ENCODE measurements at places on chromosomes 6 and 20. TPM values are rescaled to one million over a fixed set of nuclear protein-coding genes. Genes with fewer than 3 reads are reported as not detected.

DNA sequence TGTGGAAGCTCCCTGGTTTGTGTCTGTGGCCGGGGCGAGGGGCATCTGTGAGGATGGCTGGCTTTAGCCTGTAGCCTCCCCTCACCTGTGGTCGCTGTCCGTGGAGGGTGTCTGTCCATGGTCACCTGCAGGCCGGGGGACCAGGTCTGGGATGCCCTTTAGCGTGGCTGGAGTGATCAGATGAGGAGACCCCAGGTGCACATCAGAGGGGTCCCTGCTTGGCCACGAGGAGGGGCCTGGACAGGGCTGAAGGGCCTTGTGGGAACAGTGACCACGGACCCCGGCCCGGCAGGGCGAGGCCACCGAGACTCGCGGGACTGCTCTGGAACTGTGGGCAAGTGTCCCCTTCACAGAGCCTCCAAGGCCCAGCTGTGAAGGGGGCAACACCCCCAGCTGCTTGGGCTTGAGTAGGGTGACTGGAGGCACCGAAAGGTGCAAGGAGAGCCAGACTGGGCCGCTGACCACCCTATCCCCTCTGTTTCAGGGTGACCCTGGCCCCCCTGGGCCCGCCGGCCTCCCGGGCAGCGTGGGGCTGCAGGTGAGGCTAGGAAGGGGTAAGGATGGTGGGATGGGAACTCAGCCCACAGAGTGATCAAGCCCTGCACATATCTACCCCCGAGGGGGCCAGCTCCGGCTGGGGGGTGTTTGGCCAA, 8.6 kb downstream of the COL9A3 start:
- H3K27ac ChIP-seq = no peak overlapping the region
- H3K36me3 ChIP-seq = peaks cover 29% of the 10 kb centered on the region
- DNase-seq = no peak
- no peak overlapping the region for H3K4me3 ChIP-seq

DOK5 gene
- total RNA-seq = 3.1 TPM

DNA sequence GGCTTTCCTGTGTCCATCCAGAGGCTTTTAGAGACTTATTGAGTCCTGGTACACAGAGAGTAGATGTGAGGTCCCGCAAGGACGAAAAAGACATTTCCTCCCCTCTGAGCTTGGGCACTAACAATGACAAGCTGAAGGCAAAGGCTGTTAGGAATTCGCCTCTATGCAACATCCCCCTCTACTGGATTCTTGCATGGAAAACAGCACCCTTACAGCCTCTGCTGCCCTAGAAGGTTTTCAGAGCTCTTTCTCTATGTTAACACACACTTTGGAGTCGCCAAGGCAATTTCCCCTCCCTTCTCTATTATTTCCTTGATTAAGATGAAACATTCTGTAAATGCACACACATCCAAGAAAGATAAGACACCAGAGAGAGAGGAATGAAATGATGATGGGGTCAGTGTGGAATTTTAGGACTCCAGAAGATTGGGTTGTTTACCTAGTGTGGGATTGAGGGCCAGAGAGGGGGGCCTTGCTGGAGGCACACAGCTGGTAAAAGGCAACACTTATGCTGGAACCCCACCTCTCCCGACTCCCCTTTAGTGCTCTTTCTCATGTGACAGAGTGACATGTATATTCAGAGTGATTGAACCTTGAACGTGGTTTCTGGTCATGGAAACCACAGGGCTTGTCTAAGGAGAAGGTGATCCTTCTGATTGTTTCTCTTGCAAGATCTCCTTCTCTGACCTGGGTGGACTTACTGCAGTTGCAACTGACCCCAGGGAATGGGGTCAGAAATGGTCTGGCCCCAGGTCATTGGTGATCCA, 300.7 kb downstream of the CLIC5 start:
- H3K27ac ChIP-seq = no peak overlapping the region
- H3K27me3 ChIP-seq = peaks cover 11% of the 10 kb centered on the region
- H3K36me3 ChIP-seq = no peaks in the 10 kb centered on the region
- peak; percentile 82 for DNase-seq
- no peak overlapping the region for H3K4me3 ChIP-seq
- no peaks in the 10 kb centered on the region for H3K4me1 ChIP-seq

DNA sequence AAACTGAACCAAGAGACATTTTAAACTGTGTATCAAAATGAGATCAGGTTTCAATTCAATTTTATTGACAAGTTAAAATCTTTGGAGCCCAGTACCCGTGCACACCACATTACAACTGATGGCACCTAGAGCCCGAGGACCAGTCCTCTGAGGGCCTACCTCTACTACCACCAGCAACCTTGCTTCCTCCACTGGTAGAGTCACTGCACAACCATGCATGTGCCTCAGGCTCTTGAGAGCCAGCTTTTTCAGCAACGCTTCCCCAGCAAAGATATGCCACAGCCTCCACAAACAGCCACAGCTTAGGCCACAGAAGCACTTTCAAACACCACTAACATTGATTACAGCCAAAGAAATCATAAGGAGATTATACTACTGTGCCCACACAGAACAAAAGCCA, 328.6 kb upstream of the RNF217 start:
- H3K36me3 ChIP-seq = no peaks in the 10 kb centered on the region
- no peak overlapping the region for H3K27ac ChIP-seq
- no peaks in the 10 kb centered on the region for H3K27me3 ChIP-seq
- no peak overlapping the region for H3K4me3 ChIP-seq
- DNase-seq = no peak

- no peaks in the 10 kb centered on the region for H3K4me1 ChIP-seq
- H3K4me3 ChIP-seq = no peak overlapping the region
- no peak for DNase-seq
- H3K27ac ChIP-seq = no peak overlapping the region
- H3K27me3 ChIP-seq = no peaks in the 10 kb centered on the region
- H3K36me3 ChIP-seq = no peaks in the 10 kb centered on the region
These were observed 100.5 kb downstream of the SAMD3 start for GRCh38 chr6:130122243-130122642.

OR2B6 gene
- not detected for total RNA-seq

- no peaks in the 10 kb centered on the region for H3K4me1 ChIP-seq
- peak; percentile 61 for DNase-seq
- H3K27me3 ChIP-seq = no peaks in the 10 kb centered on the region
- H3K36me3 ChIP-seq = no peaks in the 10 kb centered on the region
- no peak overlapping the region for H3K27ac ChIP-seq
- H3K4me3 ChIP-seq = peak overlapping the region; percentile 52
These were observed 111.2 kb upstream of the HIVEP1 start for GRCh38 chr6:11900662-11901598.

- no peak overlapping the region for H3K27ac ChIP-seq
- H3K4me1 ChIP-seq = no peaks in the 10 kb centered on the region
- no peak overlapping the region for H3K4me3 ChIP-seq
- no peaks in the 10 kb centered on the region for H3K36me3 ChIP-seq
These were observed 207.7 kb downstream of the TBX18 start for GRCh38 chr6:84556541-84557335.

GRCh38 chr20:31454361-31454760, 13.9 kb downstream of the DEFB123 start:
- H3K4me1 ChIP-seq = no peaks in the 10 kb centered on the region
- no peak overlapping the region for H3K4me3 ChIP-seq
- no peaks in the 10 kb centered on the region for H3K27me3 ChIP-seq
- no peak overlapping the region for H3K27ac ChIP-seq
- no peak for DNase-seq

- no peaks in the 10 kb centered on the region for H3K4me1 ChIP-seq
- no peak overlapping the region for H3K27ac ChIP-seq
- H3K27me3 ChIP-seq = peaks cover 18% of the 10 kb centered on the region
- DNase-seq = peak; percentile 78
These were observed 3.7 kb upstream of the ZSCAN23 start for GRCh38 chr6:28446818-28447511.

HNF4A gene
- 58.0 TPM for total RNA-seq

DNA sequence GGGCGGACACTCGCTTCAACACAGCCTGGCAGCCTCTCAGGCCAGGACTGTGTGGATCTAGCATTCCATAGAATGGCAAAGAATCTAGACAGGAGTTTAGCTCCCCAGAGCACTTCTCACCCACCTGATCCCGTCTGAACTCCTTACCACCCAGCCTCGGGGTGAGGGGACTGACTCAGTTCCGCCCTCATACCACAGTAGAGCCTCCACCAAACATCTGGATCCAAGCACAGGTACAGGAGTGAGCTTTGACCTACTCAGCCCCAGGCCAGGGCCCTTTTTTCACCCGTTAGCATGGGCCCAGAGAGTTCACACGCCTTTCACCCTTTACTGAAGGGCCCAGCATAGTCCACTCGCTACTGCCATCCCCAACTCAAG, 715 bp downstream of the PSMF1 start:
- no peak overlapping the region for H3K27ac ChIP-seq
- peak overlapping the region; percentile 96 for H3K4me3 ChIP-seq
- H3K27me3 ChIP-seq = no peaks in the 10 kb centered on the region
- H3K36me3 ChIP-seq = peaks cover 6% of the 10 kb centered on the region
- DNase-seq = no peak

HLA-DQA2 gene
- total RNA-seq = not detected

DNA sequence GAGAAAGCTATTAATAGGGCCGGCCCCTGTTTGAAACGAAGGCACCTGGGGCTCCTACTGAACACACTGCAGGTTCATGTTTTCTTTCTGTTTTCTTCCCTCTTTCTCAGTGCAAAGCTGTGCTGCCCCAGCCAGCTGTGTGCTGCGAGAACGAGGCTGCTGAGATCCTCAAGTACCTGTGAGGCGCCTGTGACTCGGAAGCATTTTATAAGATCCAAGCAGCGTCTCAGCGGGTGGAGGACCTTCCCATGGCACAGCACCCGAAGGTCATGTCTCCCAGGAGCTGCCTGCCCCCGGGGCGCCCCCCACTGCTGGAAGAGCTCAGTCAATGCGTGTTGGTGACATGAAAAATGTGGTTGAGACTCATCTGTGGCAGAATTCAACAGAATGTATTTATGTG, 66.3 kb downstream of the SMOC2 start:
- no peaks in the 10 kb centered on the region for H3K27me3 ChIP-seq
- H3K36me3 ChIP-seq = no peaks in the 10 kb centered on the region
- no peak overlapping the region for H3K4me3 ChIP-seq
- DNase-seq = peak; percentile 57
- H3K4me1 ChIP-seq = no peaks in the 10 kb centered on the region
- H3K27ac ChIP-seq = no peak overlapping the region

DNA sequence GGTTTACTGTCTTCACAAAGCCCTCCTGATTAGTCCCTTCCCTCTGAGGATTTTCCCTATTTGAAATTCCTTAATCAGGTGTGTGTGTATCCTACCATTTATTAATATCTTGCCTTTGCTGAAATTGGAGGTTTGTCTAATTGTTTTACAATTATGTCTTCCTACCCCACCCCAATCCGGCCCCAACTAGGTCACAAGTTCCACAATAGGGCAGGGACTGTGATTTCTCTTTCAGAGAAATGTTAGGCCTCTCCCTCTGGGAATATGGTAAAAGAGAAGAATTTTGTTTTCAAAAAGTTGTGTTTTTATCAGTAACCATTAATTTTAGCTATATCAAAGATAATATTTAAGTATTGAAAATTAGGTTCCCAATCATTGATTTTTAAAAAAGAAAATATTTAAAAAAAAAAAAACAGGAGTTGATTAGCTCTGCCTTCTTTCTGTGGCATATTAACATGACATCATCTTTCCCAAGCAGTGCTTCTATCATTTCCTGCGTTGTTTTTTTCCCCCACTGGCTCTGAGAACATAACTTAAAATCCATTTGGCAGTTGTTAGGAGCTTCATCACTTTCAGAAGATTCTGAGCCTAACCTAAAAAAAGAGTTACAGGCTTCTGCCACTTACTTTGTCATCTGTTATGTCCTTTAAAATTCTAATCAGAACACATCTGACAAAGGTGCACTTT, 36.1 kb downstream of the BLOC1S5 start:
- no peaks in the 10 kb centered on the region for H3K27me3 ChIP-seq
- H3K4me1 ChIP-seq = no peaks in the 10 kb centered on the region
- H3K27ac ChIP-seq = no peak overlapping the region
- H3K4me3 ChIP-seq = no peak overlapping the region
- H3K36me3 ChIP-seq = peaks cover 10% of the 10 kb centered on the region
- DNase-seq = no peak

GRCh38 chr20:40982415-40983145, 46.0 kb upstream of the TOP1 start:
- H3K36me3 ChIP-seq = no peaks in the 10 kb centered on the region
- H3K27ac ChIP-seq = no peak overlapping the region
- no peak overlapping the region for H3K4me3 ChIP-seq
- DNase-seq = no peak
- H3K27me3 ChIP-seq = no peaks in the 10 kb centered on the region
